Neuronal stem cell (in vitro differentiated cells): ENCODE measurements at places on chromosomes 3 and 15.

DNA sequence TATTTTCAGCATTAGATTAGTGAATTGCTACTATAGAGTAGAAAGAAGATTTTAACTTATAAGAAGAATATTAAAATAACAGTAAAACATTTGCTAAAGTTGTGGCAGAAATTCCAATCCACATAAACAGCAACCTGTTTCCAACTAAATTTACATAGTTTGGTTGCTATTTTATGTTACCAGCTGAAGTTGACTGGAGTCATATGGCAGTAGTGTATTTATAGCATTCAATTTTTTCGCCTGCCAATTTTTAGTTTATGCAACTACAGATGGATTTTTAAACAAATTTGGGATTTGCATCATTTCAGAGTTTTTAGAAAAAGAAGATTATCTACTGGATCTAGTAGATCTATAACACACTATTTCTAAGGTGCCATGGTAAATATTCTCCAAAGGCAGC lies 332.5 kb upstream of the BCHE start:
- no peak for DNase-seq
- H3K36me3 ChIP-seq = no peaks in the 10 kb centered on the region
- no peaks in the 10 kb centered on the region for H3K27me3 ChIP-seq
- no peak overlapping the region for H3K27ac ChIP-seq
- no peak overlapping the region for H3K4me3 ChIP-seq

DNA sequence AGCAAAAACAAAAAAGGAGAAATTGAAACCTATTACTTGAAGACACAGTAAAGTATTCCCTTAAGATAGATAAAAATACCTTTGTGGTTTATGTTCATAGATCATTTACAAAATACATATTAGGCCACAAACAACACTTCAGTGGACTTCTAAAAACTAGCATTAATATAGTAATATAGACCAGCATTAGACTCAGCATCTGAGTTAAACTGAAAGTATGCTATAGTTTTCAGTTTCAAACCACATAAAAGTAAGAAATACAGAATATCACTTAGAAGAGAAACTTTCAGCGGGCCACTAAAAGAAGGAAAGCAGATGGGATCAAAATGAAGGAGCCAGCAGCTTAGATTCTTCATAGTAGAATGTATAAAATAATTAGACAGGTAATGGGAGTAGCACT lies 86.6 kb downstream of the MSL2 start:
- H3K4me3 ChIP-seq = no peak overlapping the region
- H3K4me1 ChIP-seq = no peaks in the 10 kb centered on the region
- H3K27me3 ChIP-seq = no peaks in the 10 kb centered on the region
- H3K36me3 ChIP-seq = peaks cover 34% of the 10 kb centered on the region
- H3K27ac ChIP-seq = no peak overlapping the region

GRCh38 chr15:55407498-55408011 lies 604 bp downstream of the CCPG1 start:
- H3K4me3 ChIP-seq = peak overlapping the region; percentile 95
- H3K27ac ChIP-seq = peak overlapping the region; percentile 80
- no peaks in the 10 kb centered on the region for H3K27me3 ChIP-seq
- H3K4me1 ChIP-seq = no peaks in the 10 kb centered on the region

DNA sequence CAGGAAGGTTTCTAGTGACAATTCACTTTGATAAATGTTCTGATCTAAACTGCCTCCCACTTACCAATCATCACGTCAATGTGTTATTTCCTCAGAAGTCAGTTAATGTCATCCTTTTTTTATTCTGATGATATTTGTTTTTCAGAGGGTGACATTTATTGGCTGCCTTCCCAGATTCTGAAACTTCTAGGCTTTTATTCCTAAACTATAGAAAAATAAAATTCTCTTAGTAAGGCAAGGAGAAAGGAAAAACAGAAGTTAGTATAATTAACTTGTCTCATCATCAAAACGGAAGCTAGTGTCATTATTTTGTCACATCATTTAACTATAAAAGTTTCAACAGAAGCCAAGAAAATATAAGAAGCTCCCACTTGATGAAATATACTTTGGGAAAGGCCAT lies 100.0 kb upstream of the C3orf80 start:
- no peaks in the 10 kb centered on the region for H3K4me1 ChIP-seq
- no peak overlapping the region for H3K27ac ChIP-seq
- H3K36me3 ChIP-seq = no peaks in the 10 kb centered on the region
- H3K27me3 ChIP-seq = no peaks in the 10 kb centered on the region

- H3K27ac ChIP-seq = no peak overlapping the region
- no peaks in the 10 kb centered on the region for H3K27me3 ChIP-seq
- no peak overlapping the region for H3K4me3 ChIP-seq
- peaks cover 4% of the 10 kb centered on the region for H3K4me1 ChIP-seq
- no peak for DNase-seq
Observed at GRCh38 chr3:55160241-55160983, 232.6 kb upstream of the LRTM1 start.

DNA sequence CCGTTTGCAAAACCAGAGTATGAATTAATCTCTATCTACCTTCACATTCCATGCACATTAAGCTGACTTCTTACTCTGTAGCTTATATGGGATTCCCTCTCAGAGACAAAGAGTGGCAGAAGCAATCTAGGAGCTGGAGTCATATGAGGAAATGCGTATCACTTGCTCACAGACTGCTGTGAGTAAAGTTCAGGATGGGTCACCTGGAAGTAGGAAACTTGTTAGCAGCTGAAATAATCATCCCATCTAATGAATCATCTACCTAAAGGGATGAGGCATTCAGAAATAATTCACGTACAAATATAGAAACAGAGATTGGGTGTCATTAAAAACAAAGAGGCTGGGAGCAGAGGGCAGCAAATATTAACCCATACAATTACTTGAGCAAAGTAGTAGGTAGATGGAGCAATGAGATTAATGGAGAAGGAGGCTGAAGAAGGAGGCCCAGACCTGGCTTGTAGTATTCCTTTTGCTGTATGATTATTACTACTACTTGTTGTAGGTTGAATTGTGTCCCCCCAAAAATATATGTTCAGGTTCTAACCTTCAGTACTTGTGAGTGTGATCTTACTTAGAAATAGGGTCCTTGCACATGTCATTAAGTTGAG lies 866.3 kb downstream of the ROBO2 start:
- H3K36me3 ChIP-seq = no peaks in the 10 kb centered on the region
- no peak for DNase-seq
- no peak overlapping the region for H3K4me3 ChIP-seq

DNA sequence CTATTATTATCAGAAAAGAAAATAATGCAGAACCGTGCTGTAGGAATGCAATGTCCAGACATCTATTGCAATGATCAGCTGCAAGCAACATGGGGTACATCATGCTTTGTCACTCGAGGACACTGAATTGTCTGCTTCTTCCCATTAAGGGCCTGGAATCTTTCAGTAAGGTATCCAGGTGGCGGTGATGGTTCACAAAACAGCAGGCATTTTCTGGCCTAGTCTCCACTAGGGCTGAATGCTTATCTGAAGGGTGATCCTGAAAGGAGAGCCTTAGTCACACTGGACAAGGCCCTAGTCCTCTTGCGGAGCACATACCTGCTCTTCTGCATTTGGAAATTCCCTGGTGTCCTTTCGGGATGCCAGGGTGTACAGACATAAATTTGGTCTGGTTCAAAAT lies 21.2 kb downstream of the ITPR1 start:
- H3K27me3 ChIP-seq = no peaks in the 10 kb centered on the region
- no peak overlapping the region for H3K27ac ChIP-seq
- H3K4me3 ChIP-seq = no peak overlapping the region

GRCh38 chr3:72593881-72594397 lies 254.3 kb downstream of the SHQ1 start:
- H3K27ac ChIP-seq = no peak overlapping the region
- no peaks in the 10 kb centered on the region for H3K36me3 ChIP-seq
- H3K27me3 ChIP-seq = no peaks in the 10 kb centered on the region
- no peak overlapping the region for H3K4me3 ChIP-seq
- peaks cover 42% of the 10 kb centered on the region for H3K4me1 ChIP-seq

GRCh38 chr15:101433396-101433795 lies 56.1 kb downstream of the PCSK6 start:
- DNase-seq = no peak
- no peak overlapping the region for H3K4me3 ChIP-seq
- H3K36me3 ChIP-seq = peaks cover 6% of the 10 kb centered on the region
- H3K27ac ChIP-seq = no peak overlapping the region
- peaks cover 13% of the 10 kb centered on the region for H3K4me1 ChIP-seq

- H3K4me3 ChIP-seq = no peak overlapping the region
- no peaks in the 10 kb centered on the region for H3K27me3 ChIP-seq
- H3K4me1 ChIP-seq = no peaks in the 10 kb centered on the region
- peaks cover 15% of the 10 kb centered on the region for H3K36me3 ChIP-seq
- H3K27ac ChIP-seq = no peak overlapping the region
Observed at GRCh38 chr3:66372681-66373350, 128.0 kb downstream of the LRIG1 start.

GRCh38 chr15:66912001-66912400 lies 153.4 kb upstream of the SMAD3 start:
- no peak overlapping the region for H3K4me3 ChIP-seq
- DNase-seq = no peak
- H3K4me1 ChIP-seq = peaks cover 9% of the 10 kb centered on the region
- H3K27me3 ChIP-seq = no peaks in the 10 kb centered on the region
- no peak overlapping the region for H3K27ac ChIP-seq

GRCh38 chr15:87944050-87944449 lies 312.5 kb downstream of the NTRK3 start:
- no peak overlapping the region for H3K4me3 ChIP-seq
- no peaks in the 10 kb centered on the region for H3K36me3 ChIP-seq
- no peak for DNase-seq
- peaks cover 2% of the 10 kb centered on the region for H3K27me3 ChIP-seq
- no peak overlapping the region for H3K27ac ChIP-seq
- H3K4me1 ChIP-seq = no peaks in the 10 kb centered on the region

- no peak for DNase-seq
- H3K4me1 ChIP-seq = no peaks in the 10 kb centered on the region
- H3K4me3 ChIP-seq = no peak overlapping the region
- H3K27me3 ChIP-seq = no peaks in the 10 kb centered on the region
- H3K36me3 ChIP-seq = no peaks in the 10 kb centered on the region
Observed at GRCh38 chr15:41408234-41408641, 5.9 kb upstream of the NDUFAF1 start.

DNA sequence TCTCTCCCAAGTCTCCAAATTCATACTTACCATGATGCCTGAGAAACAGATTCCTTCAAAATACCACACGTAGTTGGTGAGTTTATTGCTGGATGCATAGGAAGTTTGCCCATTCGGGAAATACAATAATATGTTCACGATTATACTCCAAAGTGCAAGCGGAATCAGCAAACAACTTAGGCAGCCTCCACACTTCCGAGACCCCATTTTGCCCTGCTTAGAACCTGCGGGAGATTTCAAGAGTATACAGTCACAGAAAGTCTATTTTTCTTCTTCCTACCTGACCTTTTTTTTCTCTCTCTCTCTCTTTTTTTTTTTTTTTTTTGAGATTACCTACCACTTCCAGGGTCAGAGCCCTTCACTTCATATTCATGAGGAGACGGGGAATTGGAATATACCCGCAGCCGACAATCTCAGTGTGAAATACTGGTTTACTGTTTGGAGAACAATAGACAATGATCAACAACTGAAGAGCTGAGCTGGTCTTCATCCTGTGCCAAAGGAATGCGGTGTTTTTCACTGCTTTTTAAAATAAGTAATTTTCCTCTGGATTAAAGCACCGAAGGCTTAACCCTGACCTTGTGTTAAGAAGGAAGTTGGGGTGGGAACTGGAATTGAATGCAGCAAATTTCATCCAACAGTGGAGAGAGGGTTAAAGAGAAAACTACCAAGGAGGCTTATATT lies at the start of gene TM4SF18:
TM4SF18 (minus strand) TSS at position 461 of the 684 bp plus-strand sequence; CDS start at position 207, 254 bp downstream.
- no peak for DNase-seq
- no peak within 1 kb of the TSS for H3K27ac ChIP-seq

GRCh38 chr3:129576514-129577352 lies 29.7 kb downstream of the PLXND1 start:
- no peak overlapping the region for H3K4me3 ChIP-seq
- H3K27me3 ChIP-seq = no peaks in the 10 kb centered on the region
- no peak for DNase-seq
- no peak overlapping the region for H3K27ac ChIP-seq
- H3K36me3 ChIP-seq = peaks cover 27% of the 10 kb centered on the region

DNA sequence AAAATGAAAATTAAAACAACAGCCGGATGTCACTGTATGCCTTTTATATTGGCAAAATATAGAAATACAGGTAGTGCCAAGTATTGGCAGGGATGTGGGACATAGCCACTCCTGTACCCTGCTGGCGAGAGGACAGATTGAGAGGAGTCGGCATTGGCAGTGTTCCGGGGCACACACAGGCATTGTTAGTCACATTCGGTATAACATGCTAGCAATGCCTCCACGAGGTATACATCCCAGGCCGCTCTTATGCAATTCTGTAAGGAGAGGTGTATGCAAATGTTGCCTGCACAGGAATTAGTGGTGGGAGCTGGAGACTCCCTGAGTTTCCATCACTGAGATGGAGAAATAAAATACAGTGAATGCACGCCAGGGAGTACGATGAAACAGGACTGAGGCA lies 99.4 kb upstream of the DLG1 start:
- no peak overlapping the region for H3K27ac ChIP-seq
- H3K27me3 ChIP-seq = no peaks in the 10 kb centered on the region
- no peaks in the 10 kb centered on the region for H3K4me1 ChIP-seq
- no peak overlapping the region for H3K4me3 ChIP-seq

- no peaks in the 10 kb centered on the region for H3K36me3 ChIP-seq
- H3K4me1 ChIP-seq = no peaks in the 10 kb centered on the region
- H3K27me3 ChIP-seq = peaks cover 3% of the 10 kb centered on the region
- H3K4me3 ChIP-seq = no peak overlapping the region
Observed at GRCh38 chr3:48306860-48307530, 26.5 kb downstream of the SPINK8 start.

- peaks cover 9% of the 10 kb centered on the region for H3K4me1 ChIP-seq
- H3K27me3 ChIP-seq = no peaks in the 10 kb centered on the region
- no peak for DNase-seq
Observed at GRCh38 chr3:53885239-53885638, 3.3 kb upstream of the ACTR8 start.

- no peak for DNase-seq
- H3K4me1 ChIP-seq = no peaks in the 10 kb centered on the region
- H3K36me3 ChIP-seq = peaks cover 2% of the 10 kb centered on the region
- H3K27me3 ChIP-seq = no peaks in the 10 kb centered on the region
Observed at GRCh38 chr3:36434687-36435426, 54.6 kb downstream of the STAC start.

DNA sequence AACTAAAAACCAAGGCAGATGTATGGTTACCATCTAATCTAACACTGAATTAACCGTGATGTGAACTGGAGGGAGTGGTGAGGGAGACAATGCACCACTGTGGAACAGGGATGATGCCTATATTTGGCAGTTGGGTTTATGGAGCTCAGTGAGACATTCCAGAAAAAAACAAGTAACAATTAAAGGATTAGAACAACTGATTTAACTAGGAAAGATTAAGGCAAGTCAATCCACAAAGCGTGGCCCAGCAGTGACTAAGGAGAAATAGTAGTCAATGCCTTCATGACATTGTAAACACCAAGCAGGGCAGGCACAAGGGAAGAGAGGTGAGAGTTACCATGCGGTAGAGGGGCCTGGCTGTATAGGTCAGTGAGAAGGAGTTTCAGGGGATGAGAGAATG lies 38.1 kb downstream of the CHAC1 start:
- H3K27me3 ChIP-seq = no peaks in the 10 kb centered on the region
- H3K27ac ChIP-seq = no peak overlapping the region
- no peak for DNase-seq
- no peaks in the 10 kb centered on the region for H3K4me1 ChIP-seq
- H3K4me3 ChIP-seq = no peak overlapping the region
- peaks cover 14% of the 10 kb centered on the region for H3K36me3 ChIP-seq

- no peaks in the 10 kb centered on the region for H3K36me3 ChIP-seq
- H3K4me1 ChIP-seq = peaks cover 13% of the 10 kb centered on the region
- no peak for DNase-seq
- no peak overlapping the region for H3K4me3 ChIP-seq
- no peak overlapping the region for H3K27ac ChIP-seq
- no peaks in the 10 kb centered on the region for H3K27me3 ChIP-seq
Observed at GRCh38 chr3:152256851-152257562, 11.7 kb upstream of the MBNL1 start.
